ENCODE measurements at places on chromosomes 11 and 22.

GRCh38 chr11:7871056-7871455, 60.0 kb downstream of the OR10A6 start:
- DNase-seq: no peak
- no peak overlapping the region for H3K27ac ChIP-seq
- no peak overlapping the region for H3K4me3 ChIP-seq
- no peaks in the 10 kb centered on the region for H3K4me1 ChIP-seq
- H3K27me3 ChIP-seq: peaks cover 3% of the 10 kb centered on the region

DNA sequence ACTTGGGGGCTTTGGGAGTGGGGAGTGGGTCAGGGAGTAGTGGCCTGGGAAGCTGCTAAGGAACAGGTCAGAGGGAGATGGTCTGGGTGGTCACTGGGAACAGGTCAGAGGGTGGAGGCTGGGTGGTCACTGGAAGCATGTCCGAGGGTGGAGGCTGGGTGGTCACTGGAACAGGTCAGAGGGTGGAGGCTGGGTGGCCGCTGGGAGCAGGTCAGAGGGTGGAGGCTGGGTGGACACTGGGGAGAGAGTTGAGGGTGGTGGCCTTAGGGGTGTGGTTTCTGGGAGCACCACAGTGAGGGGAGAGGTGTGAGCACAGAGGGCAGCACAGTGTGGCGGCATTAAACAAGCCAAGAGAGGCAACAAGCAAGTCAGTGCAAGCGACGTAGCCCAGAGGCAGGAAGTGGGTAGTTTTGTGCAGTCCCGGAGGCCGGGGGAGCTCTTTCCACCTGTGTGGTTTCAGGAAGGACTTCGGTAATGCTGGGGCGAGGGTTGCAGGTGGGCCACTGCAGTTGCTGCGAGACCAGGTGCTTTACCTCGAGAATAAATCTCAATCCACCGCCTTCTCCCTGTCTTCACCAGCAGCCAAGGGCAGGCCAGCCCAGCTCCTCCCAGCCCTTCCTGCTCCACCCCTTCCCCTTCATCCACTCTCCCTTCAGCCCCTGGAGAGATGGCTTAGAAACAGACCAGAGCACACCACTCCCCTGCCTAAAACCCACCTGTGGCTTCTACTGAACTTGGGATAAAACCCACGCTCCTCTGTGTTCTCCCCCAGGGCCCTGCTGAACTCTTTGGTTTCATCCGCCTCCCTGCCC, 3.2 kb upstream of the CACNA1I start:
- H3K27me3 ChIP-seq: peaks cover 47% of the 10 kb centered on the region
- no peak for DNase-seq
- H3K27ac ChIP-seq: no peak overlapping the region
- H3K36me3 ChIP-seq: no peaks in the 10 kb centered on the region
- H3K4me1 ChIP-seq: no peaks in the 10 kb centered on the region
- H3K4me3 ChIP-seq: no peak overlapping the region

GRCh38 chr22:38304526-38304925, 12.7 kb downstream of the CSNK1E start:
- no peak overlapping the region for H3K4me3 ChIP-seq
- no peaks in the 10 kb centered on the region for H3K27me3 ChIP-seq
- peaks cover 65% of the 10 kb centered on the region for H3K36me3 ChIP-seq

- no peaks in the 10 kb centered on the region for H3K27me3 ChIP-seq
- H3K4me3 ChIP-seq: no peak overlapping the region
- peaks cover 5% of the 10 kb centered on the region for H3K36me3 ChIP-seq
- H3K4me1 ChIP-seq: peaks cover 9% of the 10 kb centered on the region
- H3K27ac ChIP-seq: no peak overlapping the region
- no peak for DNase-seq
Observed at GRCh38 chr11:19985111-19985510, 175.2 kb downstream of the DBX1 start.

DNA sequence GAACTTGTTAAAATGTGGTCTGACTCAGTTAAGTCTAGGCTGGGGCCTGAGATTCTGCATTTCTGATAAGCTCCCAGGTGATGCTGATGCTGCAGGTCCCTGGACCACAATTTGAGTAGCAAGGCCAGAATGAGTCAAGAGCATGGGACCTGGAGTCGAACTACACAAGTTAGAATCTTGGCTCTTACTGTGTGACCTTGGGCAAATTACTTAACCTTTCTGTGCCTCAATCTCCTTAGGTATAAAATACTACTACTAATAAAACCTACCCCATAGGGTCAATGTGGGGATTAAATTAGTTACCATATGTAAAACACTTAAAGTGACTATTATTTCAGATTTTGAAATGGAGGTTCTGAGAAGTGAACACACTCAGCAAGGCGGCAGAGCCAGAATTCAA, 34.3 kb downstream of the GDPD5 start:
- H3K27me3 ChIP-seq: no peaks in the 10 kb centered on the region
- no peak overlapping the region for H3K4me3 ChIP-seq

DNA sequence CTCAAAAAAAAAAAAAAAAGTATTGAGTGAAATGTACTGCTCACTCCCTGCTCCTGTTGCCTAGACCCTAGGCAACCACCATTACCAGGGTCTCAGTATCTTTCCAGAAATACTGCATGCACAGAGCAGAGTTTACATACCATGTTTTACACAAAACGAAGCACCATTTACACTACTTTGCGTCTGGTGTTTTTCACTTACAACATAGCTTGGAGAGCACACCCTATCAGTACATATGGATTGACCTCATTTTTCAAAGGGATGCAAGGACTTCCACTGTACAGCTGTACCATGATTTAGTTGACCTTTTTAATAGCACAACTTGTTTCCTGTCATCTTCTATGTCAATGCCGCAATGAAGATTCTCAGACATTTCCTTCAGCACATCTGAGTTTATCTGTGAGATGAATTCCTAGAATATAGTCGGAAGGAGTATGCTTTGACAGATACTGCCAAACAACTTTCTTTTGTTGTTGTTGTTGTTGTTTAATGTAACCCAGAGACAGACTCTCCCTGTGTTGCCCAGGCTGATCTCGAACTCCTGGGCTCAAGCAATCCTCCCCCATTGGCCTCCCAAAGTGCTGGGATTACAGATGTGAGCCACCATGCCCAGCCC, 6.1 kb downstream of the MYH9 start:
- peaks cover 22% of the 10 kb centered on the region for H3K4me1 ChIP-seq
- DNase-seq: no peak
- H3K36me3 ChIP-seq: peaks cover 17% of the 10 kb centered on the region
- H3K27me3 ChIP-seq: no peaks in the 10 kb centered on the region
- H3K27ac ChIP-seq: peak overlapping the region; percentile 24
- no peak overlapping the region for H3K4me3 ChIP-seq

DNA sequence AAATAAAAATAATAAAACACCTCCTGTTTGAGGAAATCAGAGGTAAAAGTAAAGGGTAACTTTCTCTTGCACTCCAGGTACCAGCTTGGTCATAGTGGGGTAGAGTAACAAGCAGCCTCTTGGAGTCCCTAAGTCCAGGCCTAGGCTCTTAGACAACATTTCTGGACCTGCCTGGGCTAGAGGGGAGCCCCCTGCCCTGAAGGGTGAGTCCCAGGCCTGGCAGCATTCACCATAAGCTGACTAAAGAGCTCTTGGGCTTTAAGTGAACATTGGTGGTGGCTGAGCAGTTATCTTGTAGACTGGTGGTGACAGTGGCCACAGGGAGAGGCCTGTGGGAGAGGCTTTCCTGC, 18.6 kb upstream of the OR56A3 start:
- H3K27me3 ChIP-seq: no peaks in the 10 kb centered on the region
- H3K36me3 ChIP-seq: no peaks in the 10 kb centered on the region
- H3K27ac ChIP-seq: no peak overlapping the region
- no peak for DNase-seq
- no peak overlapping the region for H3K4me3 ChIP-seq
- no peaks in the 10 kb centered on the region for H3K4me1 ChIP-seq

DNA sequence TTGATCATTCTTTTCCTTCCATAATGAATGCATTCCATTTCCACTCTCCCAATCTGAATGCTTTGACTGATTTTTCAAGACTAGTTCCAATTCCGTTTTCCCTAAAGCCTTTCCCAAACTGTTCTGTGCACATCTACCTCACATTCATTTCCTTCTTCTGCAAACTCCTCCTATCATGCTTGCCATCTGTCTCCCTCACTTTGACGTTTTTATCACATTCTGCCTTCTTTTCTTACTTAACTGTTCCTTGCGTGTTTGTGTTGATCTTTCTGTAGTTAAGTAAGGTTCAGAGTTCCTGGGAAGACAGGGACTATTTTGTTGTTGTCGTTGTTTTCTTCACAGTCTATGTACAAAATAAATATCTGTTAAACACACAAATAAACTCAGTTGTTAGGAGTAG, 179.0 kb downstream of the NXPE2 start:
- H3K4me3 ChIP-seq: no peak overlapping the region
- no peaks in the 10 kb centered on the region for H3K4me1 ChIP-seq
- H3K27ac ChIP-seq: no peak overlapping the region
- H3K36me3 ChIP-seq: no peaks in the 10 kb centered on the region

DNA sequence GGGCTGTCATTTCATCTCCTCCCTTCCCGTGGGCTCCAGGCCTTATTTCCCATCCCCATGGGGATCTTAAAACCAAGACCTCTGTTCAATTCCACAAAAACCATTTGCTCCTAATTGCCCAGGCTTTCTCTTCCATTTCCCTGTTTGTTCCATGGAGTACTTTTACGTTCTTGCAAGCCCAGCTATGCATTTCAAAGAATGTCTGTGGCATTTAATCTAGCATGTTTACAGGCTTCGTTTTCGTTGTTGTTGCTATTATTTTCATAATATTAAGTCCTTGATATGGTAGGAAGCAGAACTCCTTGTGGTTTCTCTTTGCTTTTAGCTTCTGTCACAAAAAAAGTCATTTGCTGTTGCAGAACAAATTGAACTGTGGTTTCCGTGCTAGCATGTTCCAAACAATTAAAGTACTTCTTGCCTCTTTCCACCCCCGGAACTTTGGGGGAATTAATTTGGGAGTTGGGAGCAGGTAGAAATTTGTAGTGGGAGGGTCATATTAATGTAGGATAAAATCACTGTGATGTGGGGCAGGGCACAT, 68.1 kb upstream of the SLC22A12 start:
- H3K27ac ChIP-seq: no peak overlapping the region
- no peaks in the 10 kb centered on the region for H3K36me3 ChIP-seq
- DNase-seq: no peak
- no peaks in the 10 kb centered on the region for H3K4me1 ChIP-seq

GRCh38 chr11:134069426-134070341, 812 bp downstream of the JAM3 start:
- DNase-seq: peak; percentile 40
- no peak overlapping the region for H3K27ac ChIP-seq
- H3K4me3 ChIP-seq: peak overlapping the region; percentile 73
- no peaks in the 10 kb centered on the region for H3K4me1 ChIP-seq
- H3K36me3 ChIP-seq: no peaks in the 10 kb centered on the region
- H3K27me3 ChIP-seq: peaks cover 17% of the 10 kb centered on the region

GRCh38 chr11:134019500-134019899, 49.4 kb upstream of the JAM3 start:
- H3K4me3 ChIP-seq: no peak overlapping the region
- H3K27ac ChIP-seq: no peak overlapping the region
- no peaks in the 10 kb centered on the region for H3K36me3 ChIP-seq
- DNase-seq: no peak
- H3K4me1 ChIP-seq: peaks cover 2% of the 10 kb centered on the region
- H3K27me3 ChIP-seq: peaks cover 80% of the 10 kb centered on the region

- no peak for DNase-seq
- peaks cover 35% of the 10 kb centered on the region for H3K27me3 ChIP-seq
- H3K4me1 ChIP-seq: peaks cover 1% of the 10 kb centered on the region
- peaks cover 2% of the 10 kb centered on the region for H3K36me3 ChIP-seq
- H3K4me3 ChIP-seq: no peak overlapping the region
Observed at GRCh38 chr11:425301-425700, 10.5 kb upstream of the SIGIRR start.

- peaks cover 35% of the 10 kb centered on the region for H3K27me3 ChIP-seq
- no peak overlapping the region for H3K4me3 ChIP-seq
- DNase-seq: no peak
- no peak overlapping the region for H3K27ac ChIP-seq
Observed at GRCh38 chr11:116697011-116697410, 75.8 kb downstream of the BUD13 start.

- H3K27me3 ChIP-seq: no peaks in the 10 kb centered on the region
- H3K27ac ChIP-seq: no peak overlapping the region
- H3K4me3 ChIP-seq: no peak overlapping the region
- H3K4me1 ChIP-seq: peaks cover 81% of the 10 kb centered on the region
Observed at GRCh38 chr22:31628362-31628761, 33.7 kb downstream of the PISD start.

- H3K36me3 ChIP-seq: no peaks in the 10 kb centered on the region
- DNase-seq: no peak
- H3K27ac ChIP-seq: no peak overlapping the region
- no peaks in the 10 kb centered on the region for H3K27me3 ChIP-seq
Observed at GRCh38 chr11:44005063-44005701, 42.6 kb upstream of the ACCSL start.

- H3K36me3 ChIP-seq: no peaks in the 10 kb centered on the region
- H3K4me1 ChIP-seq: peaks cover 2% of the 10 kb centered on the region
- H3K4me3 ChIP-seq: no peak overlapping the region
Observed at GRCh38 chr11:64650923-64651523, 60.0 kb downstream of the SLC22A12 start.

DNA sequence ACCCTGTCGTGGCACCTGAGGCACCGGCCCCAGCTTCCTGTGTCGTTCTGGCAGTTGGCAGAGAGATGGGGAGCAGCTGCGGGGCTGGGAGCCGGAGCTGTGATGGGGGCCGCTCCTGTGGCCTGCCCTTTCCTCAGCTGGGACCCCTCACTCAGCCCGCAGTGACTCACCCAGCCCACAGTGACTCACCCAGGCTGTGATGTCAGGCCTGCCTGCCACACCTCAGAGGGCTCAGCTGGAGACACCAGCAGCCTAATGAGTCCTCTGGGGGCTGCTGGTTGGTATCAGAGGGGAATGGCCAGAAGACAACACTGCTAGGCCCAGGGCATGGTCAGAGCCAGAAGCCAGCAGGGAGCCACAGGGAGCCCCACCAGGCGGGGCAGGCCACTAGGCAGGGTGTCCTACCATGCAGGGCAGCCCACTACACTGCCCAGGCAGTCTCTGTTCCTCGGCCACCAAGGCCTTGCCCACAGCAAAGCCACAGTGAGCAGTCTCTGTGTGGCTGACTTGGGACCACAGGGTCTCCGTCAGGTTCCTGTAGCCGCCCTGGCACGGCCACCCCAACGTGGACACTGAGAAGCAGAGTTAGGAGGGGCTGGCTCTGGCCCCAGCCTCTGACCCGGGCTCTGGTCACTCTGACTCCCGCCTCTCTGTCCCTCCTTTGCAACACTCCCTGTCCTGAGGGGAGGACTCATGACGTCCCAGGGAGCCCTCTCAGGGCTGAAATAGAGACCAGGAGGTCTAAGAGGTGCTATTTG, 4.2 kb upstream of the FXYD2 start:
- no peak overlapping the region for H3K4me3 ChIP-seq
- H3K36me3 ChIP-seq: no peaks in the 10 kb centered on the region
- peaks cover 65% of the 10 kb centered on the region for H3K4me1 ChIP-seq
- H3K27ac ChIP-seq: peak overlapping the region; percentile 89

All from mesenchymal stem cell (in vitro differentiated cells and primary cell).